Muscle of back (tissue), 13 donors: ENCODE measurements at places on chromosomes 6 and 20. TPM values are rescaled to one million over a fixed set of nuclear protein-coding genes. Genes with fewer than 3 reads are reported as not detected.

The ZNF133 gene
- 14.8 TPM for polyA plus RNA-seq

The CLVS2 gene
- polyA plus RNA-seq = 0.87 TPM

The MYMX gene
- polyA plus RNA-seq = 17.2 TPM

The RAMACL gene
- not detected for polyA plus RNA-seq

The LY6G6C gene
- polyA plus RNA-seq = 0.59 TPM

The C6orf118 gene
- 1.1 TPM for polyA plus RNA-seq

The GRIK2 gene
- polyA plus RNA-seq = 3.7 TPM

The MYLK4 gene
- polyA plus RNA-seq = 5.0 TPM

The PNPLA1 gene
- polyA plus RNA-seq = not detected

The FILIP1 gene
- polyA plus RNA-seq = 51.0 TPM

The PI16 gene
- 40.0 TPM for polyA plus RNA-seq

The SLC17A4 gene
- not detected for polyA plus RNA-seq

The SLC22A2 gene
- polyA plus RNA-seq = not detected

The BPIFB1 gene
- polyA plus RNA-seq = not detected

The TTLL9 gene
- 0.12 TPM for polyA plus RNA-seq

The TFAP2D gene
- polyA plus RNA-seq = not detected

The PARD6B gene
- polyA plus RNA-seq = 0.51 TPM

The FAM217A gene
- 1.1 TPM for polyA plus RNA-seq

The DDX43 gene
- polyA plus RNA-seq = 0.67 TPM

The PTCRA gene
- polyA plus RNA-seq = not detected

The BLCAP gene
- polyA plus RNA-seq = 456 TPM

The SCUBE3 gene
- 2.2 TPM for polyA plus RNA-seq

The MOCS1 gene
- polyA plus RNA-seq = 7.1 TPM

The MLN gene
- not detected for polyA plus RNA-seq

The FAM209B gene
- polyA plus RNA-seq = not detected

The CPXM1 gene
- polyA plus RNA-seq = 40.5 TPM
